ENCODE measurements at places on chromosomes 3 and 15.

GRCh38 chr3:157061265-157061664 is 98.7 kb downstream of the CCNL1 start:
- DNase-seq = no peak
- H3K36me3 ChIP-seq = no peaks in the 10 kb centered on the region
- no peaks in the 10 kb centered on the region for H3K4me1 ChIP-seq
- no peak overlapping the region for H3K27ac ChIP-seq

DNA sequence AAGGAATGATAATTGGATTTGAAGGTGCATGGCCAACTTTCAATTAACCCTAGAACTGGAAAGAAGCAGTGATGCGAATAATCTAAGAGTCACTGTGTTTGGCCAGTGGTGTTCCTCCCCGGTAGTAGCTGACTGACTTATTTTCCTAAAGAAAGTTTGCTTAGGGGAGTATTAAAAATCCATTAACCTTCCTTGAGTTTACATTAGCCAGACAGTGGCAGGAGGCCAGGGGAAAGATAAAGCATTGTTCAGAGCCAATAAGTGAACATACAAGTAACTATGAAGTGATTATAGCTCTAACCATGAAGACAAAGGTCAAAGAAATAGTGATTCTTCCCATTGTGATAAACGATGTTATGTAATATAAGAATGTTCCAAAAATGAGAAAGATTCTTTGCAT is 8.9 kb upstream of the TMEM202 start:
- no peak overlapping the region for H3K4me3 ChIP-seq
- no peak overlapping the region for H3K27ac ChIP-seq
- H3K27me3 ChIP-seq = no peaks in the 10 kb centered on the region
- DNase-seq = no peak
- H3K4me1 ChIP-seq = no peaks in the 10 kb centered on the region

GRCh38 chr3:37628711-37629301 is 232.9 kb upstream of the CTDSPL start:
- no peak overlapping the region for H3K27ac ChIP-seq
- no peaks in the 10 kb centered on the region for H3K27me3 ChIP-seq
- no peak for DNase-seq
- no peak overlapping the region for H3K4me3 ChIP-seq

DNA sequence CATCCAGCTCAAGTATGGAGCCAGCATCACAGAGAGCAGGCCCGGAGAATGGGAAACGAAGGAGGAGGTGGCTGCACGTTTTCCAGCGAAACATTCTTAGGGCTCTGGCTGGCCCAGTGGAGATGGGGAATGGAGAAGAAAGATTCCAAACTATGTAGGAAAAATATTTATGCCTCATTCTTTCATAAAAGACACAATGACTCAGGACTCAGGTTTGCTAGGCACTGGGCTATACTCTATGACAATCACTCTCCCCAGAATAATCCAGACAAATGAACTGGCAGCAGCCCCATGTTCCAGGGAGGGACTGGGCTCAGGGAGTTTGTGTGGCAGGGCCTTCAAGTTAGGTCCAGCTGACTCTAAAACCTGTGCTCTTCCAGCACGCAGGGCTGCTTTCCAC is 110.8 kb upstream of the RAD18 start:
- H3K4me1 ChIP-seq = no peaks in the 10 kb centered on the region
- DNase-seq = no peak
- H3K36me3 ChIP-seq = no peaks in the 10 kb centered on the region

DNA sequence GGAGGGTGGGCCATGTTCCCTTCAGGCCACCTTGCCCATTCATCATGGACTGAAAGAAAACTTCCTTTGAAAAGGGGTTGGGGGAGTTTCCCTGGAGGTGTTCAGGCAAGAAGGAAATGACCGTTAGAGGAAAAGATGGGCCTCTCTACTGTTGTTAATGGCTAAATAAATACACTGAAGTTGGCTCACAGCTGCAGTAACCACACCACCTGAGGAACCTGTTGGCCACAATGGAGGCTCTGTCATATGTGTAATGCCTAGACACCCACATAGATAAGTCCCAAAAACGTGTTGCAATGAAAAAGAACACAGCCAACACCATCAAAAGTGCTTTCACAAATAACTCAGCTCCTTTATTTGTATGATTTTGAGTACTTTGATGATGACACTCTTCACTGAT is 38.2 kb upstream of the FAM3D start:
- H3K36me3 ChIP-seq = no peaks in the 10 kb centered on the region
- no peaks in the 10 kb centered on the region for H3K4me1 ChIP-seq
- H3K4me3 ChIP-seq = no peak overlapping the region
- H3K27ac ChIP-seq = no peak overlapping the region
- no peaks in the 10 kb centered on the region for H3K27me3 ChIP-seq

DNA sequence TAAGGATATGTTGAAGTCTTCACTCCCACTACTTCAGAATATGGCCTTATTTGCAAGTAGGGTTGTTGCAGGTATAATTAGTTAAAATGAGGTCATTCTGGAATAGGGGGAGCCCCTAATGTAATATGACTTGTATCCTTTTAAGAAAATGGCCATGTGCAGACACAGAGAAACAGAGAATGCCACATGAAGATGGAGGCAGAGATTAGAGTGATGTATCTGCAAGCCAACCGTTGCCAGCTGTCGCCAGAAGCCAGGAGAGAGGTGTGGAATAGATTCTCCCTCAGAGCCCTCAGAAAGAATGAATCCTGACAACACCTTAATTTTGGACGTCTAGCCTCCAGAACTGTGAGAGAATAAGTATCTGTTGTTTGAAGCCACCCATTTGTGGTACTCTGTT is 11.3 kb upstream of the TRANK1 start:
- no peak for DNase-seq
- H3K27me3 ChIP-seq = no peaks in the 10 kb centered on the region
- H3K4me1 ChIP-seq = peaks cover 16% of the 10 kb centered on the region
- H3K27ac ChIP-seq = no peak overlapping the region
- H3K36me3 ChIP-seq = no peaks in the 10 kb centered on the region

DNA sequence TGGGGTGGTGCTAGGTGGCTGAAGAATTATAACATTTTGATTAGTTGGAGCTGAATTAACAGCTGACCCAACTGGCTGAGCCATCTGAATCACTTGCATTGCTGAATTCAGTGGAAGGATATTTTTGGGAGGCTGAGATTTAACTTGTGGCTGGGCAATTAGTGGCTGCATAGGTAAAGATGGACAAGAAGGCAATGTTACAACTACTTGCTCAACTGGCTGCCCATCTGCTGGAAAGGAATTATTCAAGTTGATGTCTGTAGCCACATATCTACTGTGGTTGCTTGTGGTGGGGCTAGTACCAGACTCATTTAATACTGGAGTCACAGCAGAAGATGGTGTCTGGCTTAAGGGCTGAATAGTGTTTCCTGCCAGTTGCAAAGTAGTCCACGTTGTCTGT is 36.4 kb downstream of the USF3 start:
- DNase-seq = no peak
- peaks cover 54% of the 10 kb centered on the region for H3K36me3 ChIP-seq
- no peaks in the 10 kb centered on the region for H3K4me1 ChIP-seq
- no peak overlapping the region for H3K4me3 ChIP-seq

GRCh38 chr15:101188637-101189408 is 63.0 kb downstream of the CHSY1 start:
- DNase-seq = no peak
- peak overlapping the region; percentile 44 for H3K4me3 ChIP-seq
- no peaks in the 10 kb centered on the region for H3K36me3 ChIP-seq
- peaks cover 92% of the 10 kb centered on the region for H3K4me1 ChIP-seq
- peak overlapping the region; percentile 70 for H3K27ac ChIP-seq

DNA sequence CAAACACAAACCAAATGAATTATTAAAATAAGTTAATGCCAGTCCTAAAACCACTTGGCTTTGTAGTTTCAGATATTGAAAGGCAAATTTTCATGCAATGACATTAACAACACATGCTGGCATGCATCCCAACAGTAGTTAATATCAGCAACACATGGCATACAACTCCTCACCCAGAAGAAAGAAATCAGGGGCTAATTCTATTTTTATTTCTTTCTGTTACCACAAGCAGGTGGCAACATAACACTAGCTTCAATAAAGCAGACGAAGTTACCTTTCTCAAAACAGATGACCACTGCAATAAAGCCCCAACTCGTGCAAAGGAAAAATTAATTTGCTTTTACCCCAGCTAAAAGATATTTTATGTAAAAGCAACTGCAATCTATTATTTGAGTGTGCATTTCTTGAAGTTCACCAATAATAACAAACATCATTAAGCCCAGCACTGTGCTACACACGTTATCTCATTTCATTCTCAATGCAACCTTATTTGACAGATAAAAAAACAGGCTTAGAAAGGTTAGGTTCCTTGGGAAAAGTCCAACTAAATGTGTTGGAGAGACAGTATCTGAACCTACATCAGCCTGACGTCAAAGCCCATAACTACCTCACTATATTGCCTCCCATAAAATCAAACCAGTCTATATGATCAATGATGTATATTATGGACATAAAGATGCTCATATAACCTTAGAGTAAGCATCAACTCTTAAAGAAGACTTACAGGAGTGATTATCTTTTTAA is 2.8 kb downstream of the TOP2B start:
- DNase-seq = no peak
- no peaks in the 10 kb centered on the region for H3K27me3 ChIP-seq
- H3K4me1 ChIP-seq = peaks cover 58% of the 10 kb centered on the region
- peak overlapping the region; percentile 82 for H3K4me3 ChIP-seq
- no peaks in the 10 kb centered on the region for H3K36me3 ChIP-seq

DNA sequence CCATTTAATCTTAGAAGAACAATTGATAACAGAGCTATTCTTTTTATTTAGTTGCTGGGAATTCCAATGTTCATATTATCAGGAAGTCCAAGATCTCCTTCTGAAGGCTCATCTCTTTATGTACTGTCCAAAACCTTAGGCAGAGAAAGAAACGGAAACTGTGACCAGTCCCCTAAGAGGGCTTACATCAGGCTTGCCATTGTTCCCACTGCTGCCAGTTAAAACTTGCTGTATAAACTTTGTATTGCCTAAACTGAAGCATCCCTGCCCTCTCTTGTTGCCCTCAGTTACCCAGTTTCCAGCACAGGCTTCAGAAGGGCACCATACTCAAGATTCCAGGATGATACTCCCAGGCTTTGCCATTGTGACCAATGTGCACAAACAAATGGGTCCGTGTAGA is 435.2 kb upstream of the NAALADL2 start:
- no peak overlapping the region for H3K27ac ChIP-seq
- no peaks in the 10 kb centered on the region for H3K36me3 ChIP-seq
- DNase-seq = no peak

DNA sequence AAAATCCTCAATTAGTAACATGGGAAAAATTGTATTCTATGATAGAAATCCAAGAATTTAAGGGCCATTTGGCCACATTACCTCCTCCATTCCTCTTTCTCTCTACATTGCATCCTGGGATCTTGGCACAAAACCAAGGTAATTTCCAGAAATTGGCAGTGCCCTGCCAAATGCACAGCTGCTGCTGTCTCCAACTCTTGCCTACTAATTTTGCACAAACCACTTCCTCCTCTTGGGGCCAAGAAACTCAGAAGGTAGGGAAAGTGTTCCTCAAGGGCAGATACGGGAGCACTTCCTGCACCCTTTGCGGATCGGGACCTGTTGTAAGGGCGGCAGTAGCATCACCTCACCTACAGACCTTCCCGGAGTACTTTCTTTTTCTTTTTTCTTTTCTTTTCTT is 57.8 kb downstream of the MAP3K13 start:
- peak; percentile 50 for DNase-seq
- no peaks in the 10 kb centered on the region for H3K36me3 ChIP-seq
- no peak overlapping the region for H3K27ac ChIP-seq

GRCh38 chr15:78811825-78812183 is 540 bp upstream of the ADAMTS7 start:
- peak overlapping the region; percentile 82 for H3K27ac ChIP-seq
- peaks cover 21% of the 10 kb centered on the region for H3K27me3 ChIP-seq

DNA sequence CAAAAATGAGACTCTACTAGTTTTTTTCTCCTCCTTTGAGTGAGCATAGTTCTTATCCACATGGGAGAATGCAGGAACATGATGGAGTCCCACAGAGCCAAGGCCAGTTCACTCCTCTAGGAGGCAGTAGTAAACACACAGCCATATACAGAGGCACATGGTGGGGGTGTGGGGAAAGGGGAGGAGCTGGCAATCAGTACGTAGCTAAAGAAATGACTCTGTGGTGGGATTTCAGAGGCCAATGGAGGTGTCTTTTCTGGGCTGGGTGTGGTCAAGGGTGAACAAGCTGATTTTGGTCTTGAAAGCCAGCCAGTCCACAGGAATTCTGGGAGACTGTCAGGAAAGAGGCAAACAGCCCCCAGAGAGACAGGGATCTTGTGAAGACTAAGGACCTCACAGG is 6.6 kb upstream of the RAB11A start:
- H3K36me3 ChIP-seq = no peaks in the 10 kb centered on the region
- DNase-seq = no peak
- no peak overlapping the region for H3K4me3 ChIP-seq
- H3K27ac ChIP-seq = no peak overlapping the region

DNA sequence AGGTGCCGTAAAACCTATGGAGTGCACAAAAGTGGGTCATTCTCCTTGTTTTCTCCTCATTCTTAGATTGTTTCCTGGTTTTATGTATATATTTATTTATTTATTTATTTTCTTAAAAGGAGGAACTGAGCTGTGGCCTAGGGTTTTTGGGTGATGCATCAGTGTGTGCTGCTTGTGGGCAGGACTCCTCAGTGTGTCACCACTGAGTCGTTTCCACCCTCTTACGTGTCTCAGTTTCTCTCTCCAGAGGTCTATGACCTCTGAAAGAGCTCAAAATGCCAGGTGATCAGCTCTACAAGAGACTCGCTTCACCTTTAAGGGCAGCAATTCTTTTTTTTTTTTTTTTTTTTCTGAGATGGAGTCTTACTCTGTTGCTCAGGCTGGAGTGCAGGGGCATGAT is 72.9 kb downstream of the CD200 start:
- H3K27me3 ChIP-seq = no peaks in the 10 kb centered on the region
- no peak for DNase-seq
- H3K27ac ChIP-seq = no peak overlapping the region
- no peaks in the 10 kb centered on the region for H3K36me3 ChIP-seq
- no peak overlapping the region for H3K4me3 ChIP-seq

- H3K4me1 ChIP-seq = peaks cover 25% of the 10 kb centered on the region
- no peaks in the 10 kb centered on the region for H3K27me3 ChIP-seq
- H3K4me3 ChIP-seq = no peak overlapping the region
Observed at GRCh38 chr15:69713726-69714559, 261.3 kb downstream of the RPLP1 start.

- H3K36me3 ChIP-seq = peaks cover 12% of the 10 kb centered on the region
- DNase-seq = no peak
- no peak overlapping the region for H3K27ac ChIP-seq
- no peaks in the 10 kb centered on the region for H3K27me3 ChIP-seq
- no peak overlapping the region for H3K4me3 ChIP-seq
Observed at GRCh38 chr3:43298292-43298691, 12.0 kb downstream of the SNRK start.

GRCh38 chr15:70077188-70078147 is 20.2 kb downstream of the TLE3 start:
- peaks cover 73% of the 10 kb centered on the region for H3K36me3 ChIP-seq
- peaks cover 39% of the 10 kb centered on the region for H3K4me1 ChIP-seq
- H3K27ac ChIP-seq = no peak overlapping the region
- H3K4me3 ChIP-seq = no peak overlapping the region
- no peaks in the 10 kb centered on the region for H3K27me3 ChIP-seq

DNA sequence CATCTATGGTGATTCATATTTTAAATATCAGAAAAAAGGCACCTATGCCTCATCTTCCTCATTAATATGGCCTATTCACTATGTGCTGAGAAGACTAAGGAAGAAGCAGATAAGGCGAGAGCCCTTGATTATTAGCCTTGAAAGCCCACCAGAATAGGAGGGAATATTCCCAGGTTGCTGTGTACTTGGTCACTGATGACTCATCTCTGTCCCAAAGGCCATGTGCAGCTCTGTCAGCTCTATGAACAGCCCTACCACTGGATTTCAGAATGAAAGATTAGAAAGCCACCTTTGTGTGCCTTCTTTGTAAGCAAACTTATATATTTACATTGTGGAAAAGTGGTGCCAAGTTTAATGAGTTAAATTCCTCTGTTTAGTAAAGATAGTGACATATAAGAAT is 211.5 kb downstream of the NFKBIZ start:
- DNase-seq = no peak
- no peaks in the 10 kb centered on the region for H3K36me3 ChIP-seq
- no peaks in the 10 kb centered on the region for H3K27me3 ChIP-seq
- no peak overlapping the region for H3K27ac ChIP-seq
